ENCODE measurements at places on chromosomes 2 and 18. TPM values are rescaled to one million over a fixed set of nuclear protein-coding genes. Genes with fewer than 3 reads are reported as not detected.
A peak's percentile ranks its signal among the peaks of the same experiment; 100 is the strongest.

Gene RAD51AP2
- total RNA-seq = 11.6 TPM

Gene PID1
- total RNA-seq = 29.1 TPM

Gene GPR35
- total RNA-seq = 3.1 TPM

Gene LIMS4
- total RNA-seq = 10.8 TPM

Gene GCG
- 2.4 TPM for total RNA-seq

Gene HOXD12
- total RNA-seq = 1.9 TPM

Gene ORC4
- total RNA-seq = 19.0 TPM

Gene LINC00305
- total RNA-seq = not detected

Gene FAM117B
- 5.8 TPM for total RNA-seq

Gene GAREM1
- total RNA-seq = 5.1 TPM

Gene ASPRV1
- total RNA-seq = 2.2 TPM

Gene ID2
- total RNA-seq = 133 TPM

Gene DSC3
- total RNA-seq = 86.9 TPM

Gene C1QL2
- total RNA-seq = 0.48 TPM

Gene ST6GAL2
- total RNA-seq = 117 TPM

DNA sequence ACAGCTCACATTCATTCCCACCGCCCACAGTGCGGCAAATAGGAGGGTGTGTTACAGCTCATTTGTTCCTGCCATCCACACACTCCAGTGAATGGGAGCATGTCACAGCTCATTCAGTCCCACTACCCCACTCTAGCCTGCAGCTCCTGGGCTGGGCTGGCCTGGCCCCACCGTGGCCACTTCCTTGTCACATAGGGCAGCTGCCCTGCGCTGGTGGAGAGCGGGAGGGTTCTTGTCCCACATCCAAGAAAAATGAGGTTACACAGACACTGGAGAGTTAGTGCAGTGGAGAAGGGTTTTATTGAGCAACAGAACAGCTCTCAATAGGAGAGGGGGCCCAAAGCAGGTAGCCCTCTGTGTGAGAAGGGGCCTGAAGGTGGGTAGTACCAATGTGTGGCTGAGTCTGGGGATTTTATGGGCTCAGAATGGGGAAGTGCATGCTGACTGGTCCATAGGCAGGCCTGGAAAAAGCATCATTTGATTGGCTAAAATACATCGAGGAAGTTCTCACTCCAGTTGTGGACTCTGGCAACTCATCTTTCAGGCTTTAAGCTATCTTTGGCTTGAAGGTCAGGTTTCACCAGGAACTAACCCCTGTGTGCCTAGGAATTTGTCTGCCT, 249.7 kb downstream of the ETAA1 start:
- no peak for DNase-seq

- DNase-seq = no peak
Observed at GRCh38 chr2:28291811-28292440, 100.7 kb upstream of the FOSL2 start.

- no peak for DNase-seq
Observed at GRCh38 chr18:732371-732770, 19.9 kb upstream of the ENOSF1 start.

DNA sequence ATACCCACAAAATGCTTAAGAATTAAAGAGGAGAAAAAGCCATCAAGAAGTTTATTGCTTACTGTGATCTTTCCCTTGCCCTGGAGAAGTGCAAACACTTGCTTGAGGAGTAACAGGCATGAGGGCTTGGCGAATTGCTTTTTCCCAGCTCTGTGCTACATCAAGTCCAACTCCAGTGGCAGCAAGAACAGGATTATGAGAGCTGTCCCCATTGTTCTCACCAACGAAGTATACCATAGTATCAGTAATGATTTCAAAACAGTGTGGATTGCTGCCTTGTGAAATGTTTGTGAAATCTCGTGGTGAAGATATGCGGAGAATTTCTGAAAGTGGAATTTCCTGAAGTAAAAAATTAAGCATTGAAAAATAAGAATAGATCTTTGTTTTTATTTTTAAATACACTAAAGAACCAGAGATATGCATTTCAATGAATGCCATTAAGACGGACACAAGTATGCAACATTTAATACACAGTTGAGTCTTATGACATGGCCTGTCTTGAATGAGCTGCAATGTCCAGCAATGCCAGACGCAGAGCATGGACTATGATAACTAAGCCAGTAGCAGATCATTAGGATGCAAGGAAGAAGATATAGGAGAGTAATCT, 43.0 kb downstream of the NDUFAF7 start:
- DNase-seq = no peak

- DNase-seq = peak; percentile 51
Observed at GRCh38 chr2:143937723-143938350, 582.1 kb downstream of the ZEB2 start.

DNA sequence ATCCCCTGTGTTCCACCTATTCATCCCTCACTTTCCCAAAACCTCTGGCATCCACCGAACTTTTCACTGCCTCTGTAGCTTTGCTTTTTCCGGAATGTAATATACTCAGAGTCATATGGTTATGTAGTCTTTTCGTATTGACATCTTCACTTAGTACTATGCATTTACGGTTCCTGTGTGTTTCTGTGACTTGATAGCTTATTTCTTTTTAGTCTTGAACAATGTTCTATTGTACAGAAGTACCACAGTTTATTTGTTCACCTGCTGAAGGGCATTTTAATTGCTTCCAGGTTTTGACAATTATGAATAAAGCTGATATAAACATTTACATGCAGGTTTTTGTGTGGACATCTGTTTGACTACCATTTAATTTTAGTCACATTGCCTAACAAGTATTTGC, 154.7 kb upstream of the DOK6 start:
- no peak for DNase-seq

GRCh38 chr2:55033921-55034320, 16.3 kb downstream of the RTN4 start:
- DNase-seq = no peak

- DNase-seq = no peak
Observed at GRCh38 chr2:97712693-97713295, 582 bp upstream of the ZAP70 start.

GRCh38 chr18:2958819-2959298, 54.1 kb downstream of the LPIN2 start:
- no peak for DNase-seq

DNA sequence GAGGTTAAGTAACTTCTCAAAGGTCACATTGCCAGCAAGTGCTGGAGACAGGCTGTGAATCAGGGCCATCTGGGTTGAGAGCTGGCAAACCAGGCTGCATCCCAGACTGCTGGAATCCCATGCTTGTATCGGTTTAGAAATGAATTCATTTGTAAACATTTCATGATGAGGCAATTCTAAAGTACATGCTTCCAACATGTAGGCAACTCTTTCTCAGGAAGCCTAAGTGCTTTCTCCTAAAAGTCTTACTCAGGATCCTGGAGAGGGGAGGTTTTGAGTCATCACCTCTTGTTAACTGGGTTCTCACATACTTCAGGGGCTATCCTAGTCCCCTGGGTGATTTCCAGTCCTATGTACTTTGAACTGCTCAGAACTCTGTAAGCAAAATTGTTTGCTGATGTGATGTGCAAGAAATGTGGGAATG, 416.5 kb downstream of the MEIS1 start:
- peak; percentile 29 for DNase-seq

GRCh38 chr2:235723811-235724465, 230.1 kb downstream of the AGAP1 start:
- DNase-seq = no peak

GRCh38 chr2:88615822-88616221, 11.4 kb downstream of the EIF2AK3 start:
- no peak for DNase-seq

DNA sequence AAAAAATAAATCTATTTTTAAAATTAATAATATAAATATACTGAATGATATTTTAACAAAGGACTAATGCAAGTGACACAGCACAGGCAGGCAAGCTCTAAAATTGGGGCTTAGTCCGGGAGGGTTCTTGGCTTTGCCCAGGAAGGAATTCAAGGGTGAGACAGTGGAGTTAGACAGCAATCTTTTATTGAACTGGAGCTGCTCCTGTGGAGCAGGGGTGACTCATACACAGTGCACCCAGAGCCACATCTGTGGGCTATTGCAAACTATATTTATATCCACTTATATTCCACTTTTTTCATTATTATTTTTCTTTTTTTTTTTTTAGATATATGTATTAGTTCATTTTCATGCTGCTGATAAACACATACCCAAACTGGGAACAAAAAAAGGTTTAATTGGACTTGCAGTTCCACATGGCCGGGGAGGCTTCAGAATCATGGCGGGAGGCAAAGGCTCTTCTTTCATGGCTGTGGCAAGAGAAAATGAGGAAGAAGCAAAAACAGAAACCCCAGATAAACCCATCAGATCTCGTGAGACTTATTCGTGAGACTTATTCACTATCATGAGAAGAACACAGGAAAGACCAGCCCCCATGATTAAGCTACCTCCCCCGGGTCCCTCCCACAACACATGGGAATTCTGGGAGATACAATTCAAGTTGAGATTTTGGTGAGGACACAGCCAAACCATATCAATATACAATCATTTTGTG, 437.1 kb downstream of the BCL11A start:
- DNase-seq = no peak

GRCh38 chr2:171652416-171652785, 34.9 kb upstream of the DYNC1I2 start:
- no peak for DNase-seq

DNA sequence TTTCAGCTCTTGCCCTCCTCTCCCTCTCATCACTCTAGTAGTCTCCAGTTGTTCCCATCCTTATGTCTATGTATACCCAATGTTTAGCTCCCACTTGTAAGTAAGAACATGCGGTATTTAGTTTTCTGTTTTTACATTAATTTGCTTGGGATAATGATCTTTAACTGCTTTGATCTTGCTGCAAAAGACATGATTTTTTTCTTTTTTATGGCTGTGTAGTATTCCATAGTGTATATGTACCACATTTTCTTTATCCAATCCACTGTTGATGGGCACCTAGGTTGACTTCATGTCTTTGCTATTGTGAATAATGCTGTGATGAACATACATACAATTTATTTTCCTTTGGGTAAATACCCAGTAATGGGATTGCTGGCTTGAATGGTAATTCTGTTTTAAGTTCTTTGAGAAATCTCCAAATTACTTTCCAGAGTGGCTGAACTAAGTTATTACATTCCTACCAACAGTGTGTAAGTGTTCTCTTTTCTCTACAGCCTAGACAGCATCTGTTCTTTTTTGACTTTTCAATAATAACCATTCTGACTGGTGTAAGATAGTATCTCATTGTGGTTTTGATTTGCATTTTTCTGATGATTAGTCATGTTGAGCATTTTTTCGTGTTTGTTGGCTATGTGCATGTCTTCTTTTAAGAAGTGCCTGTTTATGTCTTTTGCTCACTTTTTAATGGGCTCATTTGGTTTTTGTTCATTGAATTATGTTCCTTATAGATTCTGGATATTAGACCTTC, 179.6 kb upstream of the SLC39A10 start:
- DNase-seq = no peak

DNA sequence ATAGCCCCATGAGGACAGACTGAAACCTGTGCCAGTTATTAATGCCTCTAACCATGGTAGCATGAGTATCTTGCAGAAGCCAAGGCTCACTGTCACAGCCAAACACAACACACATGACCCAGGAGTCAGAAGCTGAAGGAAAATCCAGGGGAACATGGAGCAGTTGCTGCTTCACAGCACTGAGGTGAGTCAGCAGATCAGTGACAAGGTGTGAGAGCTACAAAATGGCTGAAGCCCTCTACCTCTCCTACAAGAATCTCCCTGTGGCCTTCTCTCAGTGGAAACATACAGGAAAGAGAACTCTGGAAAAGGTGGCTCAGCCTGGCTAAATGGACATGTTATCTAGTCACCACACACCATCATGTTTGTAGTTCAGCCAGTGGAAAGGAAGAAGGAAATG, 93.5 kb downstream of the NAB1 start:
- no peak for DNase-seq

- no peak for DNase-seq
Observed at GRCh38 chr18:74876630-74877243, 279.1 kb downstream of the ZNF407 start.

- DNase-seq = no peak
Observed at GRCh38 chr2:40348665-40349064, 103.2 kb downstream of the SLC8A1 start.

- DNase-seq = no peak
Observed at GRCh38 chr18:23189768-23190661, 54.7 kb downstream of the CABLES1 start.

GRCh38 chr2:241804326-241805229, 4.4 kb upstream of the NEU4 start:
- no peak for DNase-seq

DNA sequence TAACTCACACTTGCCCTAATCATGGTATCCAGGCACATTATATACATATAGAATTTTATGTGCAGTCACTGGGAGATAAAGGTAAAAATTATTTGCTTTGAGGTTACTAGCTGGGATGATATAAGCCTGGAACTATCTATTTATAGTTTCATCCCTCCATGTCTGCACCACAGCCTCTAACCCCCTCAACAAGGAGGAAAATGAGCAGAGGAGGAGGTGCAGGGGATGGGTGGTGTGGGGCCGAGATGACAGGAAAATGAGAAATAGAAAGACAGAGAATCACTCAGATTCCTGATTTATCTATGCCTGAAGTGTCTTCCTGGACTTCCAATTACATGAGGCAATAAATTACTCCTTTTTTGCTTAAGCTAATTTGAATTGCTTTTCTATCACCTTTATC, 145.2 kb downstream of the PIK3C3 start:
- no peak for DNase-seq

DNA sequence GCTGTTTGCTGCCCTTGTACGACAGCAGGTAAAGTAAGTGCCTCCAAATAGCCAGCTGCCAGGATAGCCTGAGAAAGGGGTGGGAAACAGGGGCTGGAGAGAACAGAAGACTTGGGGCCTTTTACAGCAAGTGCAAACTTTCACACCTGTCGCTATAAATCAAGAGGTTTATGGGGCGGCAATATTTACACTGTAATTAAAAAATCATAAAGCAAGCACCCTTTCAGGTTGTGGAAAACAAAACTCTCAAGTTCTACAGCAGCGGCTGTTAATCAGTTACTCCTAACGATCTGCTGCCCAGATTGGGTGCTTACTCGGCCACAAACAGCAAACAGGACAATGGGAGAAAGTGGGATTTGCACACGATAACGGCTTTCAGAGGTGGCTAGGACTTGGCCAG, 359.5 kb upstream of the ETAA1 start:
- no peak for DNase-seq
